ENCODE measurements at places on chromosomes 4 and X.
A peak's percentile ranks its signal among the peaks of the same experiment; 100 is the strongest.

GRCh38 chrX:19647731-19648588 is 132.7 kb upstream of the MAP3K15 start:
- peak; percentile 45 for DNase-seq

DNA sequence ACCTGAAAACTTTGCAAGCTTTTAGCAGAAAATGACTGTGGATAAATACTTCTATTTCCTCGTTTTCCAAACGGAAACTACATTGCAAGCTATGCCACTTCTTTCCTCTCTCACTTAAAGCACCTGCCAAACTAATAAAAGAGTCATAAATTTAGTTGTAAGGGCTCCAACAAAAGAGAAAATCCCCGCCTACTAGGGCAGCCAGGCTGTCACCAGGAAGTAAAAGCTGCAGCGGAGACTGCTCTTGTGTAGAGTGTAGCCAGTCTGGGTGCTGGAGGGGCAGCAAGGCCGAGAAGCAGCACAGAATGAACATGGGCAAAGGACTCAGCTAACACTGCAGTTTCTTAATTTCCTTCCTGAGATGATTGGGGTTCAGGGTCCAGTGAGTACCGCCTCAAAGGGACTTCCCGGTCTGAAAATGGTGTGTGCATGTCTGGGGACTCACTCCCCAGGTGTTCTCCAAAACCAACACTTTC is 89.3 kb upstream of the MAML3 start:
- DNase-seq, result no peak

DNA sequence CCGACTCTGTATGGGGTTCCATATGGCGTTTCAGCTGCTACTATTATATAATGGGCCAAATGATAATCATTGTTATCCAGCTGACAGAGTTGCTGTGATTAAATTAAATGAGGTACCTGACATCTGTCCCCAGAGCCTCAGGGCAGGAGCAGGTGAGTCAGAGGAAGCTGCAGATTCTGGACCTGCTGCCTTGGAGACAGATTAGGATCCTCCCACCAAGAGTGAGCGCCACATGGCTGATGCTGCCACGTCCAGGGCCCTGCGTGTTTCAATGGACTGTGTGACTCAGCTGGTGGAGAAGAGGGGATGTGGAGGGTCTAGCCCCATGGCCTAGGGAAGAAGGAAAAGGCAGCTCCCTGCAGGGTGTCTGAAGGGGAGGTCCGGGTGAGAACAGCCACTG is 28.3 kb upstream of the UXT start:
- no peak for DNase-seq

DNA sequence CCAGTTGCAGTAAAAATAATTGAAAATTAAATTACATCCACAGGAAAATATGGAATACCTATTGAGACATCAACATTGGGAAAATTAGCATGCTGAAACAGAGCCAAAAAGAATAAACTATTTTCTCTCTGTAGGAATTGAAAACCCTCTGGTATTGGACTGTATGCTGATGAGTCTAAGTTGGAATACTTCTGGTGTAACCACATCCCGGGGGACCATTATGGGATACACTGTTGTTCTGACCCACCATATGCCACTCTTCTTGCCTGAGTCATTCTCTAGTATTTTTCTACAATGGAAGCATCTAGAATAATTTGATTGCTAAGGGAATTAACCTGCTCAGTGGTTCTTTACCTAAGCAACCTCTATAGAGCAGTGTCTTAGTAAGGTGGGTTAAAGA is 640.7 kb upstream of the AGA start:
- no peak for DNase-seq

GRCh38 chr4:156805696-156806095 is 165.9 kb downstream of the PDGFC start:
- DNase-seq, result no peak

- no peak for DNase-seq
Measured at GRCh38 chr4:64940698-64941097, 531.4 kb upstream of the TECRL start.

DNA sequence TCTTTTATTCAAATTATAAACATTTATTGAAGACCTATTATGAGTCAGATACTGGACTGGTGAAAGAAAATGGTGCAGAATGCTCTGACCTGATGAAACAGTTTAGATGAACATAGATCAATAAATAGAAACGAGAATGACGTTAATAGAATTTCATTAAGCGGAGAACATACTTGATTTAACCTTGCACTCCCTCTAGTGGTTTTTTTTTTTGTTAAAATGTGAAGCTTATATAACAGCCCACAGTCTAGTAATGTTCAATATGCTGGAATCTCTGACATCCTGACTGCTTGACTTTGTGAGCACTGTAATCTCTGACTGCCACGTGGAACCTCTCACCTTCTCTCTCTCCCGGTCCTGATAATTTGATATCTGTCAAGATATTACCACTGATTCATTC is 32.3 kb downstream of the HDAC8 start:
- DNase-seq, result peak; percentile 46

DNA sequence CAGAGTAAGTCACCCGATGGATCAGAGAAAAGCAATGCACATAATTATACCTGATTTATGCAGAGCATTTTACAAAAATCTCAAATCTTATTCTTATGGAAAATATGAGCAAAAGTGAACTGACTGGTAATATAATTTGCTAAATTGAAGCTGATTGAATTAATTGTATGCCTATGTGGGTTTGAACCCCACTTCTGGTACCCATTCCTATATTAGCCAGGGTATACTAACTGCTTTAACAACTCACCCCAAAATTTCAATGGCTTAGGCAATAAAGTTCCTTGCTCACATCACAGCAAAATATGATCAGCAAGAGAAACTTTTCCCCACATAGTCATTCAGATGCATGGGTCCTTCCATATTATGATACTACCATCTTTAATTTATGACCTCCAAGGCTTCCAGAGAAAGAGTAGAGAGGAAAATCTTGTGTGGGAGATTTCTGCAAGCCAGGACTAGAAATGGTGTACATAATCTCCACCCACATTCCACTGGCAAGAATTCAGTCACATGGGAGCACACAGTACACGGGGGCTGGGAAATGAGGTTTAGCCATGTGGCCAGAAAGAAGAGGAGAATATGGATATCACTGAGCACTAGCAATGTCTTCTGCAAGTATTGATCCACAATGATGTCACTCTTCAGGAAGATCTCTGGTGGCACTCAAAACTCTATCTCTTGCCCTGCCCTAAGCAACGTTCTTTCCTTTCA is 640.7 kb downstream of the BCOR start:
- no peak for DNase-seq

DNA sequence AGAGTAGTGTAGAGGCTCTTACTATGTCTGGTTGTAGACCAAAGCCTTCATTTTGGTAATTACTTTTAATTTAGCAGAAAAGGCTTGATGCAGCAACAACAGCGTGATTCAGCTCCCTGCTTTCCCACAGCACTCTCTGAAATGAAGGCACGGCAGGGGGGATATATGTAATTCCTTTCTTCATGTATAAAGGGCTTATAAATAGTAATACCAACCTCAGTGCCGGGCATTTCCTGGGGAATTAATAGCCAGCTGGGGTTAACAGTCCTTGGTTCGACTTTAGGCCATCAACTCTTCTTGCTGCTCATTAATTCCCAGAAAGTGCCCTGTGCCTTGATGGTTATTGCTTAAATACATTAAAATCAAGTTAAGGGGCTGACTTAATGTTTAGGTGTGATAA is 669.0 kb downstream of the ZNF674 start:
- DNase-seq, result no peak
